ENCODE measurements at places on chromosomes 5 and 9. TPM values are rescaled to one million over a fixed set of nuclear protein-coding genes. Genes with fewer than 3 reads are reported as not detected.

The FAM78A gene
- total RNA-seq = 43.6 TPM

DNA sequence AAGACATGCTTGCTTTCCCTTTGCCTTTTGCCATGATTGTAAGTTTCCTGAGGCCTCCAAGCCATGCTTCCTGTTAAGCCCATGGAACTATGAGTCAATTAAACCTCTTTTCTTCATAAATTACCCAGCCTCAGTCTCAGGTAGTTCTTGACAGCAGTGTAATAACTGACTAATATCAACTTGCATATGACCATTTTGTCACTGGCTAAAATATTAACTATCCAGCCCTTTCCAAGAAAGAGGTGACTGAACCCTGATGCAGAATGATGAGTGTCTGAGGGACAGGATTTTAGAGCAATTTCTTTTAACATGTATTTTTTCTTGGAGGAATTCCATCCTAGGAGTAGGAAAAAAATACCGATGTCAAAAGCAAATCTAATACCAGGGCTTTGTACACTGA lies 266.1 kb downstream of the SEMA5A start:
- no peak for DNase-seq

DNA sequence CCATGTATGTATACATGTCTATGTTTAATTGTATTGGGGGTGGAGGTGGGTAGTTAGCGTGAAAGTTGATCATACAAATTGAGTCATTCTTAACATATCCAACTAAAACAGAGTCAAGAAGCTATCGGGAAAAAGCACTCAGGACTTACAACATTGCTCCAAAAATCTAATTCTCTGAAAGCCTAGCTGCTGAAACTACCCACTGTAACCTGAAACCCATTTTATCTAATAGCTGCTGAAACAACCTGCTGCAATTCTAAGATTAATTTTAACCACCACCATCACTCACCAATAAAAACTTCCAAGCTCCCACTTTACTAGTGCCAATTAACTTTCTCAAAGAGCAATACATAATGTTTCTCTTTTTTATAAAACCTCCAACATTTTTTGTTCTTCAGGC lies 32.2 kb downstream of the KCNV2 start:
- DNase-seq = no peak

DNA sequence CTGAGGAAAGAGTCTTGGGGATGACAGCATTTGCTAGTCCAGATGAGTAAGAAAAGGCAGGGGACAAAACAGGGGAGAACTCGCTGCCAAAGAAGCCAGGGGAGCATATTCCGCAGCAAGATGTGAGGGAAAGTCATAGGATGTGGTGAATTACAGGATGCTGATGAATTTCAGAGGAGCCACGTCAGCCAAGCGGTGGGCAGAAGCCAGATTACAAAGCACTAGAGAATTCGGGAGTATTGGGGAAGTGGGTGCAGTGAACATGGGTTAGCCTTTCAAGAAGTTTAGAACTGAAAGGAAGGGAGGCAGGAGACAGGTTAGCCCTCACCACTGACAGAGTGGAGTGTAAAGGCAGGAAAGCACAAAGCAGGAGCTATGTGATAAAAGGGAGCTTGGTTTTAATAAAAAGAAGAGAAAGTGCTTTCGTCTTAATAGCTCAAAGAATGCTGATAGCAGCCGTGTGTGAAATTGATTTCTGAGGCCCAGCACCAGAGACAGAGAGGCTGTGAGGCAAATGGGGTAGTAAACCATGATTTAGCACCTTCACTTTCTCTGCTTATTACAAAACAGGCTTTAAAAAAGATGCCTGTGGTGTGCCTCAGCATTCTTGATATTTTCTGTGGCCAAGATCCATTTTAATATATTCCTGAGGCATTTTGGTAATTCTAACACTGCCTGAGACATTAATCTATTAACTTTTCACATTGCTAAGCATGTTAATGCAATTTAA lies 16.9 kb downstream of the ADAMTSL1 start:
- no peak for DNase-seq

The LYRM7 gene
- total RNA-seq = 24.1 TPM

- DNase-seq = no peak
Observed at GRCh38 chr9:2120926-2121689, 106.0 kb downstream of the SMARCA2 start.

DNA sequence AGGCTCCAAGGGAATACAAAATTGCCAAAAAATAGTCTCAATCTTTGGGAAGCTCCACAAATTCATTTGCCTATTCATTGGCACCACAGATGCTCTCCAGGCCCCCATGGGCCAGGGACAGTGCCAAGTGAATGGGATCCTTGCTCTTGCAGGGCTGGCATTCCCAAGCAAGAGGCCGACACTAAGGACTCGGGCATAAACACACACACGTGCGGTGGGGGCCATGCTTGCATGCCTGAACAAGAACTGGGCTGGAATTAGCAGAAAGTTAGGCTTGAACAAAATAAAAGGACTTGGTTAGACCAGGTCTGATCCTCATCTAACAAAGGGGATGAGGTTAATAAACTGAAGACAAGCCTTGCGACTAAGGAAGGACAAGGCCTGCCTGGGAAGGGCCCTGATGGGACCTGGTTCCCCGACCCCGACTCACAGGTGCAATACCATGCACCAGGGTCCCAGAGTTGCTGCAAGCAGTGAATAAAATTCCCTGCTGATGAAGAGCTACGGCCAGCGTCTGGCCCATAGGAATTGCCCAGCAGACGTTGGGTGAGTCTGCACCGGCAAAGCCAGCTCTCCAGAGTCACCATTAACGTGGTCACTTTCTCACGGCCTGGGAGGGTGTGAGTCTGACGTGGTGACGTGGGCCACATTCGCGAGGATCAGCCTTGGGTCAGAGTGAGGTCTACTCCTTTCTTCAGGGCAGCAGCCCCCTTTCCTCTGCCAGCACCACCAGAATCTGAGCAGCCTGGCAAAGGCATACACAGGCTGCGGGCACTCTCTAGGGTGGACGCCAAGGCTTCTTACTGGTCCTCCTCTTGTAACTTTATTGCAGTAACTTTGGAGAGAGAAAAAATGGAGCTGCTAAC lies 77.4 kb upstream of the FCN1 start:
- DNase-seq = no peak

DNA sequence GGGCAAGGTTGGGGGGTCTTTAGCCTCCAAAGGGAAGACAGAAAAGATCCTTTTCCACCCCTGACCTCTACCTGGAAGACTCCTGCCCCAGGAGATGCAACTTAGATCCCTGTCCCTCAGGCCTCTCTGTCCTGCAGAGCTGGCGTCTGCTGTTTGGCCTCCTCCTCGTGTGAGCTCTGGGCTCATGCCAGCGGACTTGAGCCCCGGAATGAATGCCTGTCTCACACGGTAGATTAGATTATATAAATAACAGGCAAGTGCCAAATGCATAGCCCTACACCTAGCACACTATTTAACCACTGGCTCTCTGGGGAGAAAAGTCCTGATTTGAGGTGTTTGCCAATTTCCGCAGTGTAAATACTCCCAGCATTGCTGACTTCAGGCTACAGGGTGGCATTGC lies 1.4 kb upstream of the WNK2 start:
- DNase-seq = no peak

- DNase-seq = no peak
Observed at GRCh38 chr9:88464851-88465250, 70.1 kb upstream of the NXNL2 start.

The ECSCR gene
- total RNA-seq = 0.83 TPM

The FOXD4L4 gene
- total RNA-seq = 0.27 TPM

GRCh38 chr5:127517110-127517479 lies 345 bp upstream of the PRRC1 start:
- DNase-seq = no peak

- DNase-seq = no peak
Observed at GRCh38 chr9:110545705-110546104, 33.8 kb downstream of the SVEP1 start.

- DNase-seq = no peak
Observed at GRCh38 chr9:22102146-22103053, 93.3 kb upstream of the CDKN2B start.

DNA sequence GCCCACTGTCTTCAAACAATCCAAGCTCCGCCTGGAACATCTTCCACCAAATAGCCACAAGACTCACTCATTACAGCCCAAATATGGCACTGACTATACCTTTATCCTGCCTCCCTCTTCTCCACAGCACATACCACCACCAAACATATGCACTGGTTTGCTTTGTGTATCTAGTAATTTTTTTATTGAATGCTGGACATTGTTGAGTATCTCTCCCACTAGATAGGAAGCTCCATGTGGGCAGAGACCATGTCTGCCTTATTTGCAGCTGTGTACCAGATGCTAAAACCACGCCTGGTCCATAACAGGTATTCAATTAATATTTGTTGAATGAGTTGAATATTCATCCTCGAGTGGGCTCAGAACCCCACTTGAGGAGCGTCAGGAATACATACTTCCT lies 67.2 kb upstream of the FUBP3 start:
- no peak for DNase-seq

DNA sequence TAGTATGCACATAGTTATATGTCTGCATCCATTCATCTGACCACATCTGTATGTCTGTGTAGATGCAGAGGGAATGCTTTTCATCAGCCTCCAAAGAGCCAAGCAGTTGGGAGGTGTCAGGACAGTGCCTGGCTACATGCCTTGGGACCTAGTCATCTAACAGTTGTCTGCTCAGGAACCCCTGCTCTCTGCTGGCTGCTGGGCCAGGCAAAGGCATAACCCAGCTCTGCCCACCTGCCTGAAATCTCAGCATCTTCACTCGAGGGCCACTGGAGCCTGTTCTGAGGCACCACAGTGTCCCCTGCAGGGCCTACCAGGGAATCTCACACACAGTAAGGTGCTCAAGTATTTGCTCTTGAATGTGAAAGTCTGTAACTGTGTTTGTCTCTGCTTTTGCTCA lies 3.7 kb downstream of the C9orf50 start:
- no peak for DNase-seq

- DNase-seq = no peak
Observed at GRCh38 chr5:31987985-31988710, 186.0 kb downstream of the GOLPH3 start.

The MLANA gene
- total RNA-seq = not detected

- DNase-seq = no peak
Observed at GRCh38 chr5:10839118-10839517, 78.1 kb upstream of the DAP start.

DNA sequence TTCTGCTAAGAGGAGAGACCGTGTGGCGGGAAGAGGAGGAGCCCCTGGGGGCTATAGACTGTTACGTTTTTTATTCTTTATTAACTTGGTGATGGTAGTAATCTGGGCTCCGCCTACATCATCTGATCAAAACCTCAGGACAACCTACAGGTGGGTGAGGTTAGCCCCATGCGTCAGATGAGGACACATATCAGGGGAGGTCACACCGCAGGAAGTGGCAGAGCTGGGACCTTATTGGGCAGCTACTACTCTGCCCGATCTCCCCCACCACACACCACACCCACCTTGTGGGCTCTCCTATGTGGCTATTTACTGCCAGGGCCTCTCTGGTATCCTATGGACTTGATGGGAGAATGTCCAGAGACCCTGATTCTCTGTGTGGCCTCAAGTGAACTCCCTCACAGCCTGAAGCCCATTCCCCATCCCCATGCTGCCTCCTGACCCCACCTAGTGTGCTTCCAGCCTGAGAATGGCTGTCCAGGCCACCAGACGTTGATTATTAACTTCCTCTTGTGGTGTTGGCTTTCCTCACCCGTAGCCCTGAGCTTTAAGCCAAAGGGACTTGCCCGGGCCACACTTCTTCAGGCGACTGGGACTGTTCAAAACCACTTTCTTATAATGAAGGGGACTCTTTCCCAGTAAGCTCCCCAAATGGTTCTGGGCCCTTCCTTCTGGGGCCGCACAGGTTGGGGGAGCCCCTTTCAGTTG lies 8.2 kb downstream of the UNC5A start:
- DNase-seq = no peak

DNA sequence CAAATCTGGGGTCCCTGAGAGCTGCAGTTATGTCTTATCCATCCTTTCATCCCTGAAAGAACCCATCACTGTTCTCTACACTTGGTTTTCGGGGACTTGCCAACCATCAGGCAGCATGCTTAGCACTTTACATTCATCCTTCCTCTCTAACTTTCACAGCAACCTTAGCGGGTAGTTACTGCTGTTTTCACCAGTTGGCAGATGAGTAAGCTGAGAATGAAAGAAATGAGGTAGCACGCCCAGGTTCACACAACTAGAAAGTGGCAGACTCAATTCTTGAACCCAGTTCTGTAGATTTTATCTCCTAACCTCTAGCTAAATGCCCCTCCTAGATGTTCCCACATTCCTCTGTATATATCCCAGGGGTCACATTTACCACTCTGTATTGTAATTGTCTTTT lies 342.0 kb upstream of the WWC1 start:
- DNase-seq = no peak

The IRX4 gene
- not detected for total RNA-seq

DNA sequence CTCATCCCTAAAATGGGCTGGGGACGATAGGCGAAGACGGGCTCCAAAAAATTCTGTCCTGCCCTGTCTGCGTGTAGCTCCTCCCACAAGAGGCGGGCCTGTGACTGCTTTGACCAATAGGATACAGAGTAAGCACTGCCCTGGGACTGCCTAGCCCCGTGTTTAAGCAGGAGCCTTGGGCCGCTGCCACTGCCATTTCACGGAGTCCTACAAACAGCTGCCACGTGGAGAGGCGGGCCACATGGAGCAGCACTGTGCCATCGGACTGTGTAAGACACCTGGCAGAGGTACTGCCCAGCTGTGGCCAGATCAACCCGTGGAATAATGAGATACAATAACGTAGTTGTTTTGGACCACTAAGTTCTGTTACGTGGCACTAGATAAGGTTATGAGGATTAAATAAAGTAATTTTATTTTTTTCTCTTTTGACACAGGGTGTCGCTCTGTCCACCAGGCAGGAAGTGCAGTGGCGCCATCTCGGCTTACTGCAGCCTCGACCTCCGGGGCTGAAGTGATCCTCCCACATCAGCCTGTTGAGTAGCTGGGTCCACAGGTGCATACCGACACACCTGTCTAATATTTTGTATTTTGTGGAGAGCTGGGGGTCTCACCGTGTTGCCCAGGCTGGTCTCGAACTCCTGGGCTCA lies 87.2 kb downstream of the LMNB1 start:
- DNase-seq = no peak

- no peak for DNase-seq
Observed at GRCh38 chr5:153237671-153238332, 252.7 kb upstream of the GRIA1 start.

DNA sequence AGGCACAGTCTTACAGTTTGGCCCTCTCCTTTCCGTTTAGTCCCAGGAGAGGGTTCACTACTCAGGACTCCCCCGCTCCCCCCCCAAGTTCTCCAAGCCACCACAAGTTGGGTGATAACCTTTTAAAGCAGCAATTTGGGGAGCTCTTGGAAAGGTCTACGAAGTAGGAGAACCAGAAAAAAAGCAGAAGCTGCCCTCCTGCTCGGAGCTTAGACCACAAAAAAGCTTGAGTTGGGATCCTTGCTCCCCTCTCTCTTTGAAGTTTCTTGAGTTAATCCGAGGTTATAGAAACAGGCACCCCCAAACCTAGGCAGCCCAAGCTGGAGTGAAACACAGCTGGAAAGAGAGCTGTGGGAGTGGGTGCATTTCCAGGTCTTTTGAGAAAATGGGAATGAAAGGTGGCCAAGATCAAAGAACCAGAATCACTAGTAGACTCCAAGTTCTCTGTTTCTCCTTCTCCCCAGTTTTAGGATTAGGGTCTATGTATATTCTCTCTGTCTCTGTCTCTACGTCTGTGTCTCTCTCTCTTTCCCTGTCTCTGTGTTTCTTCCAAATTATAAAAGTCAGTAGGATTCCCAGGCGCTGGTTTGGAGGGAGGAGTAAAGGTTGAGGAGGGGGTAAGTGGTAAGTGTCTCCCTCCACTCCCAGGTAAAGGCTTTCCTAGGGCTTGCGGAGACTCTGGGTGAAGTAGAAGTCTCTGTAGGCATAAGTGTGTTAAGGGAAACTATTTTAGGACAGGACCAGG lies 2.8 kb downstream of the LHX2 start:
- DNase-seq = no peak

Data from CD8-positive, alpha-beta memory T cell (primary cell).